ENCODE measurements at places on chromosomes 2 and 18. TPM values are rescaled to one million over a fixed set of nuclear protein-coding genes. Genes with fewer than 3 reads are reported as not detected.
A peak's percentile ranks its signal among the peaks of the same experiment; 100 is the strongest.

SERPINB13 gene
- not detected for total RNA-seq

SIX2 gene
- total RNA-seq: not detected

TUBA3D gene
- not detected for total RNA-seq

DNA sequence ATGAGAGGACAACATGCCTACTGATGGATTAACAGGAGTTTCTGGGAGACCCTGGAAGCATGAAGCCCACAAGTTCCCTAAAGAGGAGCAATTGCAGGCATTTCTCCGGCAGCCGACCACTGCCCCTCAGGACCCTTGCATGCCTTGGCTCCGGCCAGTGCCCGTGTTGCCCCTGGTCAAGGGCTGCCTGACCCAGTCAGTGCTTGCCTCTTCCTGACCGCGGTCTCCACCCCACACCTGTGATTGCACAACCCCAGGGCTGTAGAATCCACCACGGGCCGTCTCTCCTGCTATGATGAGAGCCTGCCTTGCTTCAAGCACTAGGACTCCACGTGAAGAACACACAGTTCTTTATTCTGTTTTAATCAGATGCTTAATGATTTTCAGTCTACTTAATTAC lies 127.5 kb downstream of the GLI2 start:
- no peak overlapping the region for H3K27ac ChIP-seq
- H3K36me3 ChIP-seq: no peaks in the 10 kb centered on the region
- peaks cover 18% of the 10 kb centered on the region for H3K27me3 ChIP-seq
- no peaks in the 10 kb centered on the region for H3K4me1 ChIP-seq
- H3K4me3 ChIP-seq: no peak overlapping the region

DNA sequence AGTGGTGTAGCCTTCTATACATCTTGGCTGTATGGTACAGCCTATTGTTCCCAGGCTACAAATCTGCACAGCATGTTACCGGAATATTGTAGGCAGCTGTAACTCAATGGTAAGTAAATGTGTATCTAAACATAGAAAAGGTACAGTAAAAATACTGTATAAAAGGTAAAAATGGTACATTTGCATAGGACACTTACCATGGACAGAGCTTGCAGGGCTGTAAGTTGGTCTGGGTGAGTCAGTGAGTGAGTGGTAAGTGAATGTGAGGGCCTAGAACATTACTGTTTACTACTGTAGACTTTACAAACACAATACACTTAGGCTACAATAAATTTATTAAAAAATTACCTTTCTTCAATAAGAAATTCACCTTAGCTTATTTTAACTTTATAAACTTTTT lies 3.7 kb upstream of the MRPS9 start:
- H3K27ac ChIP-seq: no peak overlapping the region
- no peaks in the 10 kb centered on the region for H3K36me3 ChIP-seq
- H3K4me3 ChIP-seq: no peak overlapping the region

DNA sequence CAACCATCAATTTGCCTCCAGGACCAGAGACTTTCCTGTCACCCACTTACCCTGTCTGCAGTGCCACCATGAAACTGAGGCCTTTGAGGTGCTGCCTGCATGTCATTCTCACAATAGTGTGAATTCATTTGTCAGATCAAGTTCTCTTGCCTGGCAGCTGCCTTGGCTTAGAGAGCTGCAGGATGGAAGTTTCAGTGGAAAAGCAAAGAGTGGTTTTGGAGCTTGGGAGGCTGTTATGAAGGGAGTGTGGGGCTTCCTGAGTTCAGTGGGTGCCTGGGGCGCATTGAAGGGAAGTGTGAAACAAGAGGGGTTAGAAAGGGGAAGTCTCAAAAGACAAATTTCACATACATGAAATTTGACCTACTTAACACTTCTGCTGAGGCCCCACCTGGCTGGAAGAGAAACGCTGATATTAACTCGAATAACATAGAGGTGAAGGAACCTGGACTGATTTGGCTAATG lies 7.9 kb upstream of the LBH start:
- peaks cover 57% of the 10 kb centered on the region for H3K4me1 ChIP-seq
- no peaks in the 10 kb centered on the region for H3K36me3 ChIP-seq
- peak overlapping the region; percentile 49 for H3K27ac ChIP-seq
- no peak overlapping the region for H3K4me3 ChIP-seq

DNA sequence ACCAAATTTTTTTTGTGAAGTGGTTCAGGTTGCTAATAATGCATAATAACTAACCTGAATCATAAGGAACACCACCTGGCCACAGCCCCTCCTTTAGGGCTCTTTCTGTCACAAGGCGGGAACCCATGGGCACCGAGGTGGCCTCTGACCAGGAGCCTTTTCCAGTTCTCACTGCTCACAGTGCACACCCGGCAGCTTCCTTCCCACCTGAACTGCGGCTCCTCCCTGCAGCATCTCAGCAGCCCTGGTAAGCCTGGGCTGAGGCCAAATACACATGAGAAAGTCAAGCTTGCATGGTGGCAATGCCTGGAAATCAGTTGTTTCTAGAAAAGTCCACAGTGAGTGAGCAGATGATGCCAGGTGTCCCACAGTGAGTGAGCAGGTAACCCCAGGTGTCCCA lies 77.6 kb upstream of the SNTG2 start:
- DNase-seq: no peak
- no peak overlapping the region for H3K4me3 ChIP-seq
- peaks cover 4% of the 10 kb centered on the region for H3K27me3 ChIP-seq

DNA sequence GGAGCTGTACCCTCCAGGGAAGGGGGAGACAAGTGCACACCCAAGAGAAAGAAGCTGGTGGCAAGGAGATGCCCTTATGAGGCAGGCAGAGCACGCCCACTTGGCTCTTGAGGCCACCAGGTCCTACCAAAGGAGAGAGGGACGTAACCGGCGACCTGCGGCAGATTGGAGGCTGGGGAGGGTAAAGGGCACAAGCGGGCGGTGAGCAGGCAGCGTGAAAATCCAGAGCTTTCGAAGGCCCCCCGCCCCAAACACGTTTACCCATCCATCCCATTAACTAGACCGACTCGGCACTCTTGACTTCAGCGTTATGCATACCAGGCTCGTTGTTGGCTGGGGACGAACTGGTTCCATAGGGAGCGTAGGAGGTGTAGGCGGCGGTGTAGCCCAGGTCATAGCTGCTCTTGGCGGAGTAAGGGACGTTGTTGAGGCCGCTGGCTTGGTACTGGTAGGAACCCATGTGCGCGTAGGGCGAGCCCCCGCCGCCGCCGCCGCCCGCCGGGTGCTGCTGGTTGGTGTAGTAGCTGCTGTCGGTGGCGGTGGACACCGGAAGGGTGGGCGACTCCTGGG lies 794 bp downstream of the DLX2 start:
- H3K4me3 ChIP-seq: peak overlapping the region; percentile 73
- peaks cover 63% of the 10 kb centered on the region for H3K4me1 ChIP-seq
- H3K36me3 ChIP-seq: peaks cover 11% of the 10 kb centered on the region
- H3K27ac ChIP-seq: no peak overlapping the region
- H3K27me3 ChIP-seq: peaks cover 80% of the 10 kb centered on the region

- peaks cover 23% of the 10 kb centered on the region for H3K36me3 ChIP-seq
- H3K27ac ChIP-seq: no peak overlapping the region
- no peak for DNase-seq
- no peak overlapping the region for H3K4me3 ChIP-seq
- no peaks in the 10 kb centered on the region for H3K27me3 ChIP-seq
These were observed 60.1 kb downstream of the MOB4 start for GRCh38 chr2:197575987-197576386.

DNA sequence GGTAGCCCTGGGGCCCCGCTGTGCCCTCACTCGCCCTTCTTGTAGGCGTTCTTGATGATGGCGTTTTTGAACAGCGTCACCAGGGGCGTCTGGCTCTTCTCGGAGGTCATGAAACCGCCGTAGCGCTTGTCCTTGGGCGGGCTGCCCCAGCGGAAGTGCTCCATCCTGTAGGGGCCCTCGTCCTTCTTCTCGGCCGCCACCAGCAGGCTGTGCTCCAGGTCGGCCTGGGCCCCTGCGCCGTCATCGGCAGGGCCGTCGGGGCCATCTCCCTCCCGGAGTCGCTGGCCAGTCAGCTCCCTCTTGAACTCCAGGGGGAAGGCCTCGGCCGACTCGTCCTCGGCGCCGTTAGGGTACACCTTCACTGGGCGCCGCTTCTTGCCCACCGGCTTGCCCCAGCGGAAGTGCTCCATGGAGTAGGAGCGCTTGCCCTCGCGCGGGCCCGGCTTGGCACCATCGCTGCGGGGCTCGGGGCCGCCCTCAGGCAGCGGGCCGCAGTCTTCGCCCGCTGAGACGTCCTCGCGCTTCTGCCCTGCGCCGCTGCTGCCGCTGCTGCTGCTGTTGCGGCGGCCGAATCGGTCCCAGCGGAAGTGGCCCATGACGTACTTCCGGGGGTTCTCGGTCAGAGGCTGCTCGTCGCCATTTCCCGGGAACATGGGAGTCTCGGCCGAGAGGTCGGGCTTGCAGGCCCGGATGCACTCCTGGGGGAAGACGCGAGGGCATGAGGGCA lies 7.2 kb downstream of the POMC start:
- peaks cover 3% of the 10 kb centered on the region for H3K36me3 ChIP-seq
- peak overlapping the region; percentile 58 for H3K27ac ChIP-seq
- H3K4me1 ChIP-seq: peaks cover 21% of the 10 kb centered on the region
- peak; percentile 74 for DNase-seq

DNA sequence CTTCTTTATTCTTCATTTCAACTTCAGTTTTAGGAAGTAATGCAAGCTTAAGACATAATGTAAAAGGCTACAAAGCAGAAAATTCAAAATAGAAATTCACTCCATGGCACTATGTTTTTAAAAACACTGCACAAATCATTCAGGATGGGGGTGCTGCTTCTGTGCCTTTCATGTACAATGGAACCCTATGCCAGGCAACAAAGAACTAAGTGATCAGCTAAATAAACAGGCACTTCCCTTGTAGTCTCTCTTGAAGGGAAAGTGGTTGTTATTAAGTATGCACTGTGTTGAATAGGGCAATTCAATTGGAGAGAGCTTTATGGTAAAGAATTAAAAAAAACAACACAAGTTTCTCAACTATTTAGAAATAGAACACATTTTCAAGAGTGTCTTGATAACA lies 10.9 kb upstream of the ERBB4 start:
- H3K36me3 ChIP-seq: no peaks in the 10 kb centered on the region
- H3K27ac ChIP-seq: no peak overlapping the region
- H3K4me3 ChIP-seq: no peak overlapping the region
- DNase-seq: no peak

All from activated CD4-positive, alpha-beta memory T cell treated with anti-CD3 and anti-CD28 coated beads, Interleukin-2, amount 10 ng/mL, durations not matched to agents 7 days and 5 days (primary cell).